ENCODE measurements at places on chromosomes 11 and 22.

- peak; percentile 94 for DNase-seq
Observed at GRCh38 chr11:125457814-125458343, 38.2 kb downstream of the FEZ1 start.

DNA sequence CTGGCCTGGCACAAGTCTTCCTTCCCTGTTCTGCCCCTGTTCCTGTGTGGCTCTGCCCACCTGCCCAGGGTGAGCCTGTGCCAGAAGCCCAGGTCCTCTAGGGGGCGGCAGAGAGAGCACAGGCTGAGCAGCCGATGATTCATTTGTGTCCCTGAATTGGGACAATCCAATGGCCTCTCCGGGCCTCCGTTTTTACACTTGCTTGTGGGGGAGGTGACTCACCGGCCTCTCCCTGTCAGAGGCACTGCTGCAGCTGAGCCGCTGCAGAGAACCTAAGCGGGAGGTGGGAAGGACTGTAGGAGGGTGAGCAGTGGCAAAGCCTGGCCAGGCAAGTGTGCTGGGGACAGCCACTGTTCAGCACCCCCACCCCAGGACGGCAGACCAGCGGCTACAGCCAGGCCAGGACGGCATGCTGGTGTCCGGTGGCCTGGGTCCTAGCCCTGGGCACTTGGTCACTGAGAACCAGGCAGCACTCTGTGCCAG is 65.2 kb upstream of the LMO1 start:
- peak; percentile 92 for DNase-seq

GRCh38 chr11:44592125-44592940 is 26.9 kb downstream of the CD82 start:
- DNase-seq = no peak

GRCh38 chr22:18000441-18001039 is 23.8 kb downstream of the MICAL3 start:
- DNase-seq = peak; percentile 61

- no peak for DNase-seq
Observed at GRCh38 chr22:25760848-25761595, 19.0 kb downstream of the MYO18B start.

DNA sequence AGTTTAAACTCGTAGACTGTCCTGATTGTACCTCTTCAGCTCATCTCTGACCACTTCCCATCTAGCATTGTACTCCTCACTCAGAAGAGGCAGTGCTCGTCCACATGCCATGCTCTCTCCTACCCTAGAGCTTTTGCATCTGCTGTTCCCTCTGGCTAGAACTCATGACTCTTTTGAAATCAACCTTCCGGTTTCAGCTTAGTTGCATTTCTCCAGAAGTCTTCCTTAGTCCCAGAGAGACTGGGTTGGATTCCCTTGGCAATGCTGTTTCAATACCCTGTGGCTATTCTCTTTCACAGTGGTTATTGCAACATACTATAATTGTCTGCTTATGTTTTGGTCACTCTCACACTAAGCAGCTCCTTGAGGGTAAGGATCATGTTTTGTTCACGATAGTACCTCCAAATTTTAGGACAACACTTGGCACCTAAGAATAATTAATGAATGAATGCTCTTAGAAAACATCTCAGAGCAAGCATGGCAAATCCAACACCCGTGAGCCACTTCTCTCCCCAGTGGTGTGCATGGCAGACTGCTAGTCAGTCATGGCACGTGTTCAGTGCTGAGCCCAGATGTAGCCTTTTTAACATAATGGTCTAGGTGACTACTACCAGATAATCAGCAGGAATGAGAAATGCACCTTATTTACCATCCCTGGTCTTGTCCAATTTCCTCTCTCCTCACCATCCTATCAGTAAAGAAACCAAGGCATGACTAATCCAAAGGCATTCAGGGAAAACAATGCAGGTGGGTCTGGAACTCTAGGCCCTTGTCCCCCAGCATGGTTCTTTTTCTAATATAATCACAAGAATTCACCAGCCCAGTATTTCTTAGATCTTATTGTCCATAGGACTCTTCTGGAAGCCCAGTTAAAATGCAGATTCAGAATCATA is 14.5 kb downstream of the SEPTIN3 start:
- DNase-seq = no peak

- no peak for DNase-seq
Observed at GRCh38 chr11:26112264-26112663, 219.7 kb upstream of the ANO3 start.

GRCh38 chr22:41273128-41273527 is 12.9 kb downstream of the RANGAP1 start:
- no peak for DNase-seq

DNA sequence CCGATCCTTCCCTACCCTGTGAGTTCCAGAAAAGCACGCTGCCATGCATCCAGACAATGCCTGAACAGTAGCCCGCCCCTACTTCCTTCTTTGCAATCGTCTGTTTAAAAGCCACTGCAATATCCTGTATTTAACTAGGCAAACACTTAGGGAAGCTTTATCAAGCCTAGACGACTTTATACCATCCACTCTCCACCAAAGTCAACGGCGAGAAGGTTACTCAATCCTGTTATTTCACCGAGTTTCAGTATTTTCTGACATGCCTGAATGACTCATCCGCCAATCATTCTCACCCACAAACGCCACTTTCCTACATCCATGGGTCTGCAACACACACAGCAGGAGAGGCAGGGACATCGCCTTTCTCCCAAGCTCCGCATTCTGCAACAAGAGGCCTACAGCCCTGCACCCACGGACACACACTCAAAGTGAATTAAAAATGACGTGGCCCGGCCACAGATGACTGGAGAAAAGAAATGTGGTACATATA is 9.3 kb downstream of the CELSR1 start:
- DNase-seq = peak; percentile 96

DNA sequence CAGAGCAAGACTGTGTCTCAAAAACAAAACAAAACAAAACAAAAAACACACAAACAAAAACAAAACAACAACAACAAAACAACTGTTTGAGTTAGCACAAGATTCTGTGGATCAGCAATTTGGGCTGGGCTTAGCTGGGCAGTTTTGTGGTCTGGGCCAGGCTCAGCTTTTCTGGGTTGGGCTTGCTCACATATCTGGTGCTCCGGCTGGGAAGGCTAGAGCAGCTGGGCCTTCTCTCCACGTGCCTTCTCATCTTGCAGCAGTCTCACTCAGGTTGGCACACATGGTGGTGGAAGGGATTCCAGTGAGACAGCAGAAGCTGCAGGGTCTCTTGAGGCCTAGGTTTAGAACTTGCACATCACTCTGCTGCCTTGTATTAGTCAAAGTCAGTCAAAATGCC is 35.7 kb downstream of the EIF3F start:
- no peak for DNase-seq

GRCh38 chr11:5521540-5521939 is 5.0 kb upstream of the UBQLNL start:
- DNase-seq = no peak

DNA sequence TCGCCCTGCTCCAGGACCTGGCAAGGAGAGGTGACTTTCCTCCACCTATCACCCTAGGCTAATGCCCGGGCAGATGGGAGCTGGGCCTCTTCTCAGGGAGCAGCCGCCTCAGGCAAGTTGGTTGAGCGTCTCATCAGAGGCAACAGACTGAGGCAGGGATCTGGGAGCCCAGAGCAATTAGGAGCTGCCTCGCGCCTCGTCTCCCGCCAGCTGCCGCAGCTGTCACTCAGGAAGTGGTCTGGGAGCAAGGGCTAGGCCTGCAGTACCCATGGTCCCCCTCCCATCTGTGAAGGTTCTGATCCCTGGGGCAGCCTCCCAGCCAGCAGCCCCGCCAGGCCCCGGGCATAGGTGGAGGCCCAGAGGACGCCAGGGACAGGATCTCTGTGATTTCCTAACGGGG is 4.6 kb upstream of the CABP7 start:
- DNase-seq = no peak

- peak; percentile 49 for DNase-seq
Observed at GRCh38 chr11:58963551-58964104, 24.3 kb downstream of the GLYATL1 start.

GRCh38 chr11:104095791-104096190 is 59.4 kb downstream of the DDI1 start:
- no peak for DNase-seq

- DNase-seq = no peak
Observed at GRCh38 chr22:46749682-46750529, 11.9 kb upstream of the CERK start.

DNA sequence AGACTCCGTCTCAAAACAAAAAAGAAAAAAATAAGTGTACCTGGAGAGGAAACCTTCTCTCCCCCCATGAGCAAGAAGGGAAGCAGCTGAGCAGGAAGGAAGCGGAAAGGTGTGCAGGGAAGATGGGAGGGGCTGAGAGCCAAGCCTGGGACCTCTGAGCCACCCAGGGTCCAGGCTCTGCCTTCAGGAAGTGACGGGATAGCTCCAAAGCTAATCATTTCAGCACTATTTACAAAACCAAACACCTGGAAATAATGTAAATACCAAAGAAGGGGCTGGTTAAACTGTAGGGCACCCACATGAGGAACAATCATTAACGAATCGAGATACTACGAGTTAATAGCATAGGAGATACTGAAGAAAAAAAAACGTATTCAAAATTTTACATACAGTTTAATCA is 27.9 kb downstream of the ARRB1 start:
- DNase-seq = no peak

- DNase-seq = no peak
Observed at GRCh38 chr11:45482331-45482730, 183.1 kb downstream of the CHST1 start.

DNA sequence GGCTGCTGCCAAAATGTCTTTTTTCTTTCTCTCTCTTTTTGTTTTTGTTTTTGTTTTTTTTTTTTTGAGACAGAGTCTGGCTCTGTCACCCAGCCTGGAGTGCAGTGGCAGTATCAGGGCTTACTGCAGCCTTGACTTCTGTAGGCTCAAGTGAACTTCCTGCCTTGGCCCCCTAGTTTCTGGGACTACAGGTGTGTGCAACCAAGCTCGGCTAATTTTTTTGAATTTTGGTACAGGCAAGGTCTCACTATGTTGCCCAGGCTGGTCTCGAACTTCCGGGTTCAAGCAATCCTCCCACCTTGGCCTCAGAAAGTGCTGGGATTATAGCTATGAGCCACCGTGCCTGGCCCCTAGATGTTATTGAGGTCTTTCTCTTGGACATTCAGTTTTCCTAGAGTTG is 2.2 kb upstream of the DDX10 start:
- DNase-seq = no peak
